AG08395 (cell line): ENCODE measurements at places on chromosomes 11 and 22.

DNA sequence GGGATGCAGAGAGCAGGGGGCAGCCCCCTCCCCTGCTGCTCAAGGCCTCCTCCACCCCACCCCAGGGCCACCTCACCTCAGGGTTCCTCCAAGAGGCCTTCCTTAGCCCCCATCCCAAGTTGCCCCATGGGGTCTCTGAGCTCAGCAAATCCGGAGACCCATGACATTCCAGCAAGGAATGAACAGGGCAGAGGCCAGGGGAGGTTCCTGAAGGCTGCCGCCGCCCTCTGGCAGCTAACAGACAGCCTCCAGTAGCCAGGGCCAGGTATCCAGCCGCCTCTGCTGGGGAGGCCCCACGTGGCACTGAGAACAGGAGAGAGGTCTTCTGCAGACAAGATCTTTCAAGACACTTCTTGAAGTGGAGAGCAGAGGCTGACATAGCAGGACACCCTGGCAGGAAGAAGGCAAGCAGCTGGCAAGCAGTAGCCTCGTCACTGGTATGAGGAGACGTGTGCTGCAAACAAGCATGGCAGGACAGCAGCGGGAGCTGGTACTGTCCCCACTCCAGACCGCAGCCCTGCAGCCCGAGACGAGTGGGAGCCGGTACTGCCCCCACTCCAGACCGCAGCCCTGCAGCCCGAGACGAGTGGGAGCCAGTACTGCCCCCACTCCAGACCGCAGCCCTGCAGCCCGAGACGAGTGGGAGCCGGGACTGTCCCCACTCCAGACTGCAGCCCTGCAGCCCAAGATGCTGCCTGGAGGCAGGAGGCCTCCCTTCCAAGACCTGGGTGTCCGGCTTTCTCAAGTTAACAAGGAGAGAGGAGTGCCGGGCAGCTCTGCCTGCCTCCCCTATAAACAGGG lies 190.6 kb downstream of the IGLL1 start:
- no peak for DNase-seq

- no peak for DNase-seq
Measured at GRCh38 chr11:64862987-64863390, 15.4 kb downstream of the EHD1 start.

DNA sequence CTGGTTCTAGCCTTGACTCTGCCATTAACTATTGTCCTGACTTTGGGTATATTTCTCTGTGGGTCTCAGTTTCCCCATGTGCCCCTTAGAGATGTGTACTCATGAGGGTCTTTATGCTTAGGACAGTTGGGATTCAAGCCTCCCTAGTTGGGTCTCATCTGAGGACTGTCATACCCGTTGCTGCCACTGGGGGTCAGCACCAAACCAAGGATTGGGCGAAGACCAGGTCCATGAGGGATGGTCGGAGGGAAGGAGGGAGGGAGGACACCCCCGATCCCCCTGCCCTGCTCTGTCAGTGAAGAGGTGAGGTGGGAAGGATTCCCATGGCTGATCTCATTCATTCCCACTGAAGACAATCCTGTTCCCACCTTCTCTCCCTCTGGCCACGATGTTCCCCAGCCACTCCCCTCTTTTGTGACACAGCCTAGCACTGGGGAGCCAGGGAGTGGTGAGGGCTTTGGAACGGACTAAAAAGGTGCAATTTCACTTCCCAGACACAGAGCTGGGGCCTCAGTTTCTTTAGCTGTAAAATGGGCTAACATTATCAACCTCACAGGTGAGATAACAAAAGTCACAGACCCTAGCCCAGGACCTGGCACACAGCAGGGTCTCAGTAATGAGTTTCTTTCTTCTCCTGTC lies 12.4 kb upstream of the KLHL35 start:
- DNase-seq: peak; percentile 75

DNA sequence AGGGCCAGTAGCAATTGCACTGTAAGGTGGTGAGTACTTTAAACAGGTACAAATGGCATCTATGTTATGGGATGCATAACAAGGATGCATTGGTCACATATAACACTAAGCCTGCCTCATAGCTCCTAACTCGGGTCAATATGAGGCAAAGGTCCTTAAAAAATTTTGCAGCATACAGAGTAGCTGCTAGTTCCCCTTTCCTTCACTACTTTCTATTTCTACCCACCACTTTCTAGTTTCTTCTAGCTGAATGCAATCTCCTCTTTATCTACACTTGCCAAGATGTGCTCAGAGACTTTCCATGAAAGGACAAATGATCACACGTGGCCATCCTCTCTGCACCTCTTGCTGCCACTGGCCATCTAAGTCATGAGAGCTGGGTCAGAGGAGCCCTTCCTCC lies 9.8 kb downstream of the OR51F2 start:
- no peak for DNase-seq

DNA sequence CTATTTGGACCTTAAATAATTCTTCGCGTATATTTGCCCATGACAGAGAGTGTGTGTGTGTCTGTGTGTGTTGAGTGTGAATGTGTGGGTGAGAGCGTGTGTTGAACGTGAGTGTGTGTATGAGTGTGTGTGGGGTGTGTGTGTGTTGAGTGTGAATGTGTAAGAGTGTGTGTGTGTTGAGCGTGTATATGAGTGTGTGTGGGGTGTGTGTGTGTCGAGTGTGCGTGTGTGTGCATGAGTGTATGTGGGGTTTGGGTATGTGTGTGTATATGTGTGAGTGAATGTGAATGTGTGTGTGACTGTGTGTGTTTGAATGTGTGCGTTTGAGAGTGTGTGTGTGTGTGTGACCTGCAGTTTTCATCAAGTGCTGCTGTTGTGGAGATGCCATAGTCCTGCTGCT lies 26.8 kb downstream of the GAL start:
- no peak for DNase-seq

DNA sequence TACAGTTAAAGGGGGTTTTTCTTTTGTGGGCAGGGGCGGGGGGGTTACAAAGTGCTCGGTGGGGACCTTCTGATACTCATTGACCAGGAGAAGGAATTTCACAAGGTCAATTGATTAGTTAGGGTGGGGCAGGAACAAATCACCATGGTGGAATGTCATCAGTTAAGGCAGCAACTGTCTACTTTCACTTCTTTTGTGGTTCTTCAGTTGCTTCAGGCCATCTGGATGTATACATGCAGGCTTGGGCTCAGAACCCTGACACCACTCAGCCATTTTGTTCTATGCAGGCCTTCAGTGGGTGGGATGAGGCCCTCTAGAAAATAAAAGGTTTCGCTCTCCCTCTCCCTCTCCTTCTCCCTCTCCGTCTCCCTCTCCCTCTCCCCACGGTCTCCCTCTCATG lies 29.6 kb downstream of the TSPAN32 start:
- DNase-seq: no peak

- DNase-seq: no peak
Measured at GRCh38 chr22:30240541-30241417, 5.8 kb downstream of the LIF start.

GRCh38 chr11:28836285-28837081 lies 728.3 kb downstream of the METTL15 start:
- DNase-seq: peak; percentile 75

GRCh38 chr11:11584937-11585336 lies 36.9 kb downstream of the GALNT18 start:
- DNase-seq: no peak

GRCh38 chr22:36182857-36183256 lies 18.8 kb downstream of the APOL4 start:
- peak; percentile 18 for DNase-seq

- no peak for DNase-seq
Measured at GRCh38 chr11:36699271-36699670, 101.2 kb upstream of the RAG2 start.

GRCh38 chr11:10752061-10752460 lies 1.0 kb downstream of the CTR9 start:
- no peak for DNase-seq

GRCh38 chr11:123061403-123062157 lies at the start of gene HSPA8:
TSS of gene HSPA8 (minus strand) at chr11:123062136. CDS start at chr11:123061324, 812 bp downstream.
- DNase-seq: peak; percentile 22

DNA sequence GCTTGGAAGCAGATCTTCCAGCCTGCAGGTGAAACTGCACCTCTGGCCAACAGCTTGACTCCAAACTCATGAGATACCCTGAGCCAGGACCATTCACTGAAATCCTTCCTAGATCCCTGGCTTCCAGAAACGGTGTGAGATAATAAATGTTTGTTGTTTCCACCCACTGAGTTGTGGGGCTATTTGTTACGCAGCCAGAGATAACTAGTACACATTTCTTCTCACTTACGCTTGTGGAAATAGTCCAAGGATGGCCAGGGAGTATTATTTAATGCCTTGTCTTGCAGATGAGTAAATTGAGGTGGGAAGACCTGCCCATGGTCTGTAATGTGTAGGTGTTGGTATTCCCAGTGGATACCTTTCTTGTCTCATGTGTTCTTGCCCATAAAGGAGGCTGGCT lies 76.0 kb upstream of the CRYBB3 start:
- no peak for DNase-seq

- DNase-seq: no peak
Measured at GRCh38 chr11:64088162-64089026, 52.7 kb downstream of the FLRT1 start.

- DNase-seq: no peak
Measured at GRCh38 chr22:49963647-49964026, 3.1 kb downstream of the PIM3 start.

DNA sequence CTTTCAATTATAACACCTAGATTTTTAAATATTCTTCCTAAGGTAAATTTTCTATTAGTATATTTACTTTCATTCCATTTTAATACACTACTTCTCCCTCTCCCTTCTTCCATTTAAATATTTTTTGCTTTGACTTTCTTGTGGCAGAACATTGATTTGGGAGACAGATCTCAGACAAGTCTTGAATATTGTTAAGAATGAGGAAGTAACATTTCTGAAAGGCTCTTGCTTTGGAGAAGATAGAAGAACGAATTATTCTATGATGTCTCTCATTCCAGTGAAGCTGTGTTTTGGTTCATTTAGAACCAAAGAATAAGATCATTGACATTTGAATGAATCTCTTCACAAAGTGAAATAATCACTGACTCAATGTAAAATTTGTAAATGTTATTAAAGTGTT lies 2.4 kb downstream of the IPO7 start:
- no peak for DNase-seq

DNA sequence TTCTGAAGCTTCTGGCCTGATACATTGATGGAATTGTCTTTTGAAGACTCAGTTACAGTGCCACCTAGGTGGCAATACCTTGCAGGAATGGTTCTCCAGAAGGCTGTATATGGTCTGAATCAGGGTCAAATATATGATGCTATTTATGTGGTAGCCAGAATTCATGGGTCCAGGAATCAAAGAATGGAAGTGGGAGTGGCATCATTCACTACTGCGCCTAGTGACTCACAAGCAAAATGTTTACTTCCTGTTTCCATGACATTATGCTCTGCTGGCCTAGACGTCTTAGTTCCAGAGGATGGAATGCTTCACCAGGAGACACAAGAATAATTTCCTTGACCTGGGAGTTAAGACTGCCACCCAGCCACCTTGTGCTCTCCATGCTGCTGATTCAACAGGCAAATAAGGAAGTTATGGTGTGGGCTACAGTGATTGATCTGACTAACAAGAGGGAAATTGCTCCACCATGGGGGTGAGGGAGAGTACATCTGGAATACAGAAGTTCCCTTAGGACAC lies 491.8 kb downstream of the ETS1 start:
- peak; percentile 37 for DNase-seq

DNA sequence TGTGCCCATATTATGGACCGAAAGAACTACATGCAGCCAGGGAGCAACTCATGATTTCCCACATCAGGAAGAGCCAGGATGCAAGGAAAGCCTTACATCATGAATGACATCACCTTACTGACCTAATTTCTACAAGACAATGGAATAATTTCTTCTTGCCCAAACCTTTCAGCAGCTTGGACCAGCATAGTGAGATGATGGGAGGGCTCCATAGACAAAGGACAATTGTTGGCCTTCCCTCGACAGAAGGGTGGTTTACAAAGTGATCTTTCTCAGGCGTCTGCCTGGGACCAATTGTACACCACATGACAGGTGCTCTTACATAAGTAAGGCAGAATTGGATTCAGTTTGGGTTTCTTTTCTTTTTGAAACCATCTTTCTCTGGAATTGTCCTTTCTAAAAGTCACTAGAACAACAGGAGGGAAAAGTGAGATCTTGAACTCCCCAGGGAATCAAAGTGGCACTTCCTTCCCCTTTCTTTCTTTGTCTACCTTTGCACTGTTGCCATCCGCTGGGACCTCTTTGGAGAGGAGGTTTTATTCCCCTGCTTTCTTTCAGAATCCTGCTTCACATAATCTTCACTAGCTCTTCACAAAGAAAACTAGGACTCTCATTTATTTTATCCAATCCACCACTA lies 51.7 kb upstream of the PAK1 start:
- no peak for DNase-seq

DNA sequence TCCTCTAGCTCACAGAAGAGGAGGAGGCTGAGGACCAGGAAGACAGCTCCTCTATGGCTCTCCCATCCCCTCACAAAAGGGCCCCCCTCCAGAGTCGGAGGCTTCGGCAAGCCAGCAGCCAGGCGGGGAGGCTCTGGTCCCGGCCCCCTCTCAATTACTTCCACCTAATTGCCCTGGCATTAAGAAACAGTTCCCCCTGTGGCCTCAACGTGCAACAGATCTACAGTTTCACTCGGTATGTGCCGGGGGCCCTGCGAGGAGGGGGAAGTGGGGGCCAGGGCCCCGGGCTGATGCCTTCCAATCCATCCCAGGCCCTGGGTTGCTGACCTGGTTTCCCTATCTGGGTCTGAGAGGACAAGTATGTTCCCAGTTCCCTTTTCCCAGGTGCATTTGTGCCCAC lies 7.9 kb downstream of the FOXR1 start:
- DNase-seq: peak; percentile 1

DNA sequence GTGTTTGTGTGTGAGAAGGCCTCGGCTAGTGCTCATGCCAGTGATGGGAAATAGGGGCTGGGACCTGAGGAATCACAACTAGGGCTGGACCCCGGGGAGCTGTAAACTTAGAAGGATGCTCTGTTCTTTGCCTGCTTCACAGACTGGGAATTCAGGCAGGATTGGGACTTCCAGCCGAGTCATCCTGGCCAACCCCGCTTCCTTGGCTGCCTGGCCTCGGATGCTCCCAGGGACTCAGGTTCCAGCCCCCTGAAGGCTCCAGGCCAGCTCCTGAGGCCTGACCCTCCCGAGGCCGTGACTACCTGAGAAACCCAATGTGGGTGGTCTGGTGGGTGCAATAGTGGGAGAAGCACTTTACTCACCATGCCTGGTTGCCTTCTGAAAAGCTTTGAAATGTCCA lies 44.7 kb downstream of the IRAG1 start:
- no peak for DNase-seq

DNA sequence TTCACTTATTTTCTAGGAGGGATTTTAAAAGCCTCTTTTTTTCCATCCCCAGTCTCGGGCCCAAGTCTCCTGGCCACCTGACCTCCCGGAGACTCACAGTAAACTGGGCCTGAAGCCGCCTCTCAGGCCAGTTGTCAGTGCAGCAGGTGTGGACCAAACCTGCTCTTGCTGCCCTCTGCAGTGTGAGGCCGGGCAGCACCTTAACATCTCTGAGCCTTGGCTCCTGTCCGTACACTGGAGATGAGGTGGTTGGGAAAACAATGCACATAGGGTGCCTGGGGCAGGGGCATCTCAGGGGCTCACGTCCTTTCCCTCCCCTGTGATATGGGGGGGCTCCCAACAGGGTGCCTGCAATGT lies 45.1 kb downstream of the PHF21B start:
- no peak for DNase-seq

- no peak for DNase-seq
Measured at GRCh38 chr22:19807914-19808872, 46.5 kb downstream of the GNB1L start.

GRCh38 chr11:44774731-44775130 lies 48.0 kb downstream of the TSPAN18 start:
- no peak for DNase-seq
